ENCODE measurements at places on chromosomes 11 and 22.

GRCh38 chr11:130674686-130675308, 226.4 kb downstream of the ADAMTS15 start:
- DNase-seq, result no peak

- DNase-seq, result no peak
These were observed 6.2 kb downstream of the GAL3ST1 start for GRCh38 chr22:30568137-30568805.

DNA sequence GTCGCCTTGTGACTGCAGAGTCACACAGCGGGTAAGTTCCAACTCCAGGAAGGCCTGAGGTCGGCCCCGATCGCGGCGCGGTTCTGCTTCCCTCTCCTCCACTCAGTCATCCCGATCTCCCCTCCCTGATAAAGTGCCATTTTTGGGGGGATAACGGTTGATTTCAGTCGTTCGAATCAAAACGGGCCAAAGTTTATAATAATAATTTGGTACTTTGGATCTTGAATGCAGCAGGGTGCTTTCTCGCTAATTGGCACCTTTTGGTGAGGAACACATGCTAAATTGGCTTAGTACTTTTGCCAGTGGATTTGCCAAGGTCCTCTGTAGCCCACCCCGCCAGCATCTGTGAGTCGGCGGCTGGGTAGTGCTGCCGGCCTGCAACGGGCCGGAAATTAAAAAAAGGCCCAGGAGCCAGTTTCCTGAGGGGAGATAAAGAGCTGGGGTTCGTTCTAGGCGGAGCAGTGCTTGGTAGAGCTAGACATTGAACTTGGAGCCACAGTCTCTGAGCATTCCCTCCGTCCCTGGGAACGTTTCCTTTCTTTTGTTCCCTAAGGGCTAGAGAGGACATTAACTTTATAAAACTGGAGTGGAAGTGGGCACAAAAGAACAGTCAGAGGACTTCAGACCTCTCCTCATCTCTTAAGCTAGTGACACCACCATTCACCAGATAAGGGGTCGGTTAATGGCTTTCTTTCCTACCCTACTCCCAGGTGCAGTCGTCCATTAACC, 997 bp downstream of the UBE2L3 start:
- DNase-seq, result no peak

DNA sequence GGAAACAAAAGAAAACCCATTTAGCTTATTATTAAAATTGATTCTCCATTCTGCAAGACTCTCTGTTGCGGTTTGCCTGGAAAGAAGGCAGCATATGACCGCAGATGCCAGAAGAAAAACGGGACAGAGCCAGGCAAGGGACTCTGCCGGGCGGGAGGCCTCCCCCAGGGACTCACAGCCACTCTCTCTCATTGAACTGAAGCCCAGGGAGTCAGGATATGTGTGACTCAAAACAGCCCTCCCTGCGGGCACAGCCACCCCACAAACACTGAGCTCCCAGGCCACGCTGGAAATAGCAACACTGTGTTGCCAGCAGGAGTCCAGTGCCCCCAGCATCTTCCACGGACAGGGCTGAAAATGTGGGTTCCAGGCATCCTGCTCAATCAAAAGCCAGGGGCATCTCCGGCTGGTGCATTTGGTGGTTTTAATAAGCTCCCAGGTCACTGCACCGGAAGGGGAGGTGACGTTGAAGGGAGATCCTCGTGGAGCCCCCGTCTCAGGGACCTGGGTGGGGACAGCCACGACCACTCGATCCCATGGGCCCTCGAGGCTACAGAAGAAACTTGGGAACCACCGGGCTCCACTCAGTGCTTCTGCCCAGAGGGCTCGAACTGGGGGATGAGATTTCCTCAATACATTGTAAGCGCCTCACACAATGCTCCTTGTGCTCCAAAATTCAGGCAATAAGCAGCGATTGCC, 624.5 kb downstream of the TBC1D22A start:
- DNase-seq, result no peak

- DNase-seq, result no peak
These were observed 10.9 kb upstream of the MFNG start for GRCh38 chr22:37497062-37497599.

GRCh38 chr11:7527029-7527428, 13.2 kb downstream of the PPFIBP2 start:
- DNase-seq, result no peak

- no peak for DNase-seq
These were observed 1080.8 kb upstream of the TENM4 start for GRCh38 chr11:80521592-80521991.

GRCh38 chr11:71342951-71343827, 90.8 kb upstream of the SHANK2 start:
- no peak for DNase-seq

- DNase-seq, result peak; percentile 19
These were observed 143.4 kb downstream of the MAML2 start for GRCh38 chr11:96199563-96200025.
